Natural killer cell (primary cell): ENCODE measurements at places on chromosomes 5 and 9. TPM values are rescaled to one million over a fixed set of nuclear protein-coding genes. Genes with fewer than 3 reads are reported as not detected.

FRMPD1 gene
- total RNA-seq = not detected

- peaks cover 2% of the 10 kb centered on the region for H3K27me3 ChIP-seq
- H3K36me3 ChIP-seq = peaks cover 11% of the 10 kb centered on the region
- no peak overlapping the region for H3K27ac ChIP-seq
- no peak overlapping the region for H3K4me3 ChIP-seq
- no peak for DNase-seq
- H3K4me1 ChIP-seq = peaks cover 5% of the 10 kb centered on the region
These were observed 2.9 kb upstream of the RBM22 start for GRCh38 chr5:150703762-150704161.

- peak; percentile 32 for DNase-seq
- H3K4me3 ChIP-seq = no peak overlapping the region
- no peaks in the 10 kb centered on the region for H3K36me3 ChIP-seq
- no peak overlapping the region for H3K27ac ChIP-seq
These were observed 106.3 kb upstream of the SSBP2 start for GRCh38 chr5:81856948-81857928.

DNA sequence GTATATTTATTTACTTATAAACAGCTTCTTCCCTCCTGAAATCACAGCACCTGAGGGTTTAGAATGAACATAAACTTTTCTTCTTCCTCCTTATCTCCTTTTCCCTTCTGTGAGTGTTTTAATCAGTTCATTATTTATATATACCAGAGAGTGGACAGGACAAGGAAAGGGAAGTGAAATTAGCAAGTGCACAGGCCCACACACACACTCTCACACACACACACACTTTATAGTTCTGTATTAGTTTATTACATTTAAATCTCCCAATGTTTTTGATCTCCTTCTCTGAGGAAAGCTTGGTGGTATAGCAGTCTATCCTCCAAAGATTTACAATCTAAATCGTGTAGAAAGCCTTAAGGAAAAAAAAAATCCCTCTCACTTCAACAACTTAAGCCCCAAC, 353.5 kb downstream of the NDUFS4 start:
- H3K4me3 ChIP-seq = no peak overlapping the region
- no peaks in the 10 kb centered on the region for H3K36me3 ChIP-seq
- H3K4me1 ChIP-seq = no peaks in the 10 kb centered on the region
- H3K27ac ChIP-seq = no peak overlapping the region

DNA sequence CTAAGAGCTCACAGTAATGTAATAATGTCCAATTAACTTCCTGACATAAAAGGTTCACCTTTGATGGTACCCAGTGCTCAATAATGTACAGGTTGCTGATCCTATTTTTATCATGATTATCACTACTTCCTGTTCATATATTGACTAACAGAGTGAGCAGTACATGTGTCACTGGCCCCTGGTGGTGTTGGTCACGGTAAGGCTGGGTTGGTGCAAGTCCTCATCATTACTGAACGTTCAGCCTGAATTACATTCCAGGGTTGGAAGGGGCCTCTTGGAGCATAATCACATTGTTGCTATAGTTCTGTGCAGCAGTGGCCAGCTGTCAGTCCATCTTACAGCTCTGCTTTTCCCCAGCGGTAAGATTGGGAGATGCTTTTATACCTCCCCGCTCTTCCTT, 24.2 kb upstream of the CKMT2 start:
- H3K4me3 ChIP-seq = no peak overlapping the region
- H3K4me1 ChIP-seq = no peaks in the 10 kb centered on the region
- no peak for DNase-seq
- H3K27me3 ChIP-seq = no peaks in the 10 kb centered on the region

DNA sequence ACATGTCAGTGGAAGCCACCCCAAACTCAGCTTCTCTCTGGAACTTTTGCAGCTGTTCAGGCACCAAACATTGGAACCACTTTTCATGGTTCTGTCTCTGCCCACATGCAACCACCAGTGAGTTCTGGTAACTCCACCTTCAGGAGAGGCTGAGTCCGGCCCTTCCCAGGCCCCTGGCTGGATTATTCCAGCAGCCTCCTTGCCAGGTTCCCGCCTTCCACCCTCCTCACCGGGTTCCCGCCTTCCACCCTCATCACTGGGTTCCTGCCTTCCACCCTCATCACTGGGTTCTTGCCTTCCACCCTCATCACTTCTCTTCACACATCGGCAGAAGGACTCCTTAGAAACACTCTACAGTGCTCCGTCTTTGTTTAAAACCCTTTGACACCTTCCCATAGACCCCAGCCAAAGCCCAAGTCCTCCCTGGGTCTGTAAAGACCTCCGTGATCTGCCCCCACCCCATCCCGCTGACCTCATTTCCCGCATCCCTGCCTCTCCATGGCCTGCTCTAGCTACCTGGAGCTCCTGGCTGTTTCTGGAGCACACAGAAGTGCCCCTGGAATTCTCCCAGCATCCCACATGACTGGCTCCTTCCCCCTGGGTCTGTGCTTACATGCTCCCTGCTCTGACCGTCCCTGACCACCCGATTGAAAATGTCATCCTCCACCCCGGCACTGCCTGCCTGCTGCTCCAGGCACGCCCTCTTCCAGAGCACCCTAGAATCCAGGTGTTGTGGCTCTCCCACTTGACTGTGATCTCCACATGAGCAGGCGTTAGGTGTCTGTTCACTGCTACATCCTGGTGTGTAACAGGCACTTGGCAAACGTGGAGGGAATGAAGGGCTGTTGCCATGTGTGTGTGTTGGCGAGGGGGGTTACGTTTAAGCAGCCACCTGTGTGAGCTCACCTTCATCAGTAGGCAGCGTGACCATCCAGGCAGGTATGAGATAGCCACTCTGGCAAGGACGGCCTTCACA, 17.7 kb downstream of the ROPN1L start:
- no peak overlapping the region for H3K4me3 ChIP-seq
- no peaks in the 10 kb centered on the region for H3K36me3 ChIP-seq
- no peaks in the 10 kb centered on the region for H3K27me3 ChIP-seq
- no peak overlapping the region for H3K27ac ChIP-seq
- no peak for DNase-seq
- H3K4me1 ChIP-seq = no peaks in the 10 kb centered on the region

- no peak overlapping the region for H3K27ac ChIP-seq
- H3K36me3 ChIP-seq = no peaks in the 10 kb centered on the region
- no peaks in the 10 kb centered on the region for H3K27me3 ChIP-seq
- no peak overlapping the region for H3K4me3 ChIP-seq
- DNase-seq = no peak
- H3K4me1 ChIP-seq = no peaks in the 10 kb centered on the region
These were observed 591.4 kb downstream of the CCDC171 start for GRCh38 chr9:16143947-16144890.

DNA sequence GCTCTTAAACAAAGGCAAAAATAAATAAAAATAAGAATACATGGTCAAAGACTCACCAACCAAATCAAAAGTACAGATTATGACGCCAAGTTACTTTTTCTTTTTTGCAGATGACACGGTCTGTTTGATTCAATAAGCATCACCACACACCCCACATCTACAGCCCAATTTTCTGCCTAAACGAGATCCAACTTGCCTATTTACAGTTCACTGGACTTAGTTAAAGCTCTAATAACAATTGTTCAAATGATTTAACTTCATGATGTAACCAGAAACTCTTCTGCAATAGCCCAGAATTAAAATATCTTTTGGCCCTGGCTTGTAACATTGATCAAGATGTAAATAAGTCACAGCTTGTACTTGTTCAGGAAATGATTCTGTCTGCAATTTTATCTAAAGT, 590.3 kb upstream of the C9orf72 start:
- H3K4me3 ChIP-seq = no peak overlapping the region
- no peaks in the 10 kb centered on the region for H3K36me3 ChIP-seq
- no peak overlapping the region for H3K27ac ChIP-seq

- H3K36me3 ChIP-seq = peaks cover 44% of the 10 kb centered on the region
- H3K4me3 ChIP-seq = no peak overlapping the region
- no peak overlapping the region for H3K27ac ChIP-seq
- DNase-seq = no peak
- H3K4me1 ChIP-seq = peaks cover 4% of the 10 kb centered on the region
- H3K27me3 ChIP-seq = no peaks in the 10 kb centered on the region
These were observed 6.5 kb upstream of the TMEM210 start for GRCh38 chr9:137178201-137178938.

ARHGEF37 gene
- 2.6 TPM for total RNA-seq

GRCh38 chr9:116237456-116237855, 83.9 kb downstream of the PAPPA start:
- H3K36me3 ChIP-seq = no peaks in the 10 kb centered on the region
- H3K4me3 ChIP-seq = no peak overlapping the region
- H3K4me1 ChIP-seq = no peaks in the 10 kb centered on the region
- no peaks in the 10 kb centered on the region for H3K27me3 ChIP-seq

GRCh38 chr5:142929587-142929986, 159.4 kb downstream of the ARHGAP26 start:
- H3K27me3 ChIP-seq = no peaks in the 10 kb centered on the region
- peak; percentile 75 for DNase-seq
- H3K36me3 ChIP-seq = peaks cover 18% of the 10 kb centered on the region
- peaks cover 55% of the 10 kb centered on the region for H3K4me1 ChIP-seq
- peak overlapping the region; percentile 93 for H3K27ac ChIP-seq
- no peak overlapping the region for H3K4me3 ChIP-seq

DNA sequence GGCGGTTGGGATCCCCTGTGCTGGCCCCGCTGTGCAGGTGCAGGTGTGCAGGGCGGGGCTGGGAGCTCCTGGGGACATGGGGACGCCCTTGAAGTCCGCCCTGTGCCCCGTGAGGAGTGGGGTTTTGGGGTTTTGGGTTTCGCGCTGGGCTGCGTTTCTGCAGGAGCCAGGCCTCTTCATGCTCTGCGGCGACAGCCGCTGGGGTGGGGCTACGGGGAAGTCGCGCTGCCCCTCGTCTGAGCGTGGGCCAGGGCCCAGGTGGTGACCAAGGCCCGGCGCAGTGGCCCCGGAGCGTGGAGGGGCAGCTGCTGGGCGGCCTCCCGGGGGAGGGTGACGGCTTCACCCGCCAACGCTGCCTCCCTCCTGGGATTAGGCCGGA, 47.8 kb upstream of the IRX4 start:
- H3K27me3 ChIP-seq = peaks cover 15% of the 10 kb centered on the region
- no peaks in the 10 kb centered on the region for H3K4me1 ChIP-seq
- H3K27ac ChIP-seq = no peak overlapping the region
- no peak for DNase-seq
- no peaks in the 10 kb centered on the region for H3K36me3 ChIP-seq

CDH10 gene
- not detected for total RNA-seq

- H3K27me3 ChIP-seq = no peaks in the 10 kb centered on the region
- peaks cover 60% of the 10 kb centered on the region for H3K4me1 ChIP-seq
- peak overlapping the region; percentile 46 for H3K27ac ChIP-seq
- H3K36me3 ChIP-seq = peaks cover 3% of the 10 kb centered on the region
- no peak for DNase-seq
These were observed 40.3 kb upstream of the TNFAIP8 start for GRCh38 chr5:119315516-119315949.

DNA sequence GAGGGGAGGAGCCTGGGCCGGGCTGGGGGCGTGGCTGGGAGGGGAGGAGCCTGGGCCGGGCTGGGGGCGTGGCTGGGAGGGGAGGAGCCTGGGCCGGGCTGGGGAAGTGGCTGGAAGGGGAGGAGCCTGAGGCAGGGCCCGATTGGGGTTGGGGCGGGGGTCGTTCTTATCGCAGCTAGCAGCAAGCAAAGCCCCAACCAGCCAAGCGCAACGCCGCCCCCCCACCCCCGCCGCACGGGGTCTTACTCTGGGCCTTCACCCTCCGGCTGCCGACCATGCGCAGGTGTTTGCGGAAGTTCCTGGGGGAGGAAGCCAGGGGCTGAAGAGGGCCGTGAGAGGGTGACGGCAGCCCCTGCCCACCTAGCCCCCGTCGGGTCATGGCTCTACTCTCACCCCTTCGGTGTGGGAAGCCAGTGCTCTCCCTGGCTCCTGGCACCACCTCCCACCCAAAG, 5.0 kb downstream of the NSMF start:
- H3K4me1 ChIP-seq = peaks cover 68% of the 10 kb centered on the region
- H3K27me3 ChIP-seq = no peaks in the 10 kb centered on the region
- H3K4me3 ChIP-seq = peak overlapping the region; percentile 27
- peak; percentile 59 for DNase-seq
- H3K27ac ChIP-seq = no peak overlapping the region

DNA sequence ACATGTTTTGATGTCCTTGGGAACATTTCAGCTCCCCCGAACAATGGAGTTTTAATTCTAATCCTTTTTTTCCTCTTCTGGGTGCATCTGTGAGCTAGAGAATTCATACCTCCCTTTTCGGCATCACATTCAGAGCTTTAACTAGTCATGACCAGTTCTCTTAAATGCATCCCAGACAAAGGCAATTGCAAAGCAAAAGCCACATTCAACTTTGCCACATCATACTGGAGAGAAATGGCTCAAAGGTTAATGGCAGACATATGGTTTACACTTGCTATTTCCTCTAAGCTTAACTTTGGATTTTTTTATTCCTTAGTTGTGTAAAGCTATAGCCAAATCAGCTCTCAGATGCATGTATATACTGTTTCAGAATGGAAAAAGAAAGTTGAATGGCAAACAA, 153.3 kb downstream of the ESM1 start:
- DNase-seq = no peak
- no peaks in the 10 kb centered on the region for H3K27me3 ChIP-seq
- H3K4me1 ChIP-seq = peaks cover 10% of the 10 kb centered on the region
- no peak overlapping the region for H3K4me3 ChIP-seq

DNA sequence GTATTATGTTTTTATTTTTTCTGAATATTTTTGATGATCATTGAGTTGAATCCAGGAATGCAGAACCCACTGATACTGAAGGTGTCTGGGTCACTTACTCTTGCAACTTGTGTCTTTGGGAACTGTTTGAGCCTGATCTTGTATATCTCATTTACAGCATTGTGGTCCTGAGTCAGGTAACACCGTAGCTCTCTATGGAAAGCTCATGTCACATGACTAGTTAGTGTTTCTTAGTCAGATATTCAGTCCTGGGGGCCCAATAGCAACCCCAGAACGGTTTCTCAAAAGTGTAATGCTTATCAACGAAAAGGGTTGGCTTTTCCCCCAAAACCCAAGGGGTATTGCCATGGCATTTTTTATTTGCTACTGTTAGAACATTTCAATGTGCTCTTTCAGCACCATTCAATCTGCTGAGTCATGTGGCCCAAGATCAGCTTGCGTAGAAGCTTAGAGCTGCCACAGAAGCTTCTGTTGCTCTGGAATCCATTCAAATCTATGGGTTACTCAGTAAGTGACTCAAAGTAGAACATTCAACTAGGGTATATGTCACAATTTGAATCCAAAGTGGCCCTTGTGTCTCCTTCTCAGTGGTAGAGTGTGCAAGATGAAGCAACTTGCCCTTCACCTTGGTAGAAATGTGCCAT, 12.1 kb upstream of the PTAR1 start:
- H3K4me3 ChIP-seq = no peak overlapping the region
- H3K4me1 ChIP-seq = no peaks in the 10 kb centered on the region
- no peaks in the 10 kb centered on the region for H3K36me3 ChIP-seq
- H3K27me3 ChIP-seq = no peaks in the 10 kb centered on the region
- no peak for DNase-seq

AIF1L gene
- total RNA-seq = not detected

DNA sequence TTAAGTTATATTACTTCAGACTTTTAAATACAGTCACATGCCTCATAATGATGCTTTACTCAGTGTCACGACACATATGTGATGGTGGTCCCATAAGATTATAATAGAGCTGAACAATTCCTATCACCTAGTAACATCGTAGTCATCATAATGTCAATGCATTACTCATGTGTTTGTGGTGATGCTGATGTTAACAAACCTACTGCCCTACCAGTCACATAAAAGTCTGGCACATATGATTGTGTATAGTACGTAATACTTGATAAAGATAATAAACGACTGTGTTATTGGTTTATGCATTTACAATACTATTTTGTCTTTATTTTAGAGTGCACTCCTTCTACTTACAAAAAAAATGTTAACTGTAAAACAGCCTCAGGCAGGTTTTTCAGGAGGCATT, 103.7 kb downstream of the PAM start:
- no peak overlapping the region for H3K4me3 ChIP-seq
- H3K27ac ChIP-seq = no peak overlapping the region
- DNase-seq = no peak
- H3K4me1 ChIP-seq = peaks cover 11% of the 10 kb centered on the region
- no peaks in the 10 kb centered on the region for H3K27me3 ChIP-seq

SPINK13 gene
- total RNA-seq = not detected
